Lower lobe of right lung (tissue), 2 donors: ENCODE measurements at places on chromosomes 12 and 14. TPM values are rescaled to one million over a fixed set of nuclear protein-coding genes. Genes with fewer than 3 reads are reported as not detected.

DNA sequence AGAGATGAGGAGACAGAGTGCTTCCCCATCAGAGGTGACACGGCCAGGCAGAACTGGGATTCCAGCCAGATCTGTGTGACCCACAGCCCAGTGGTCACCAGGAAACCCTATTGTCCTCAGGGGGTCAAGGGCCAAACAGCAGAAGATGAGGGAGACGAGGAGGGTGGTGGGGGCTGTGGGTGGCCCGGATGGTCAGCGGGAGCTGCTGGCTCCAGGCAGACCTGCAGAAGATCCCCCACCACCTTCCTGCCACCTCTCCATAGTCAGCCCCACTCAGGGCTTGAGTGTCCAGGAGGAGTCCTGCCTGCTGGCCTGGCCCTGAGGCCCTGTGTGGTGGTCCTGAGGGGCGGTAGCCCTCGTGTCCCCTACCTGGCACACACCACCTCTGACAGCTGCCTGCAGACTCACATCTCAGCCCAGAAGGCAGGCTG is 136.8 kb downstream of the CALM1 start:
- DNase-seq = peak; percentile 60

The RDH12 gene
- 0.38 TPM for total RNA-seq

DNA sequence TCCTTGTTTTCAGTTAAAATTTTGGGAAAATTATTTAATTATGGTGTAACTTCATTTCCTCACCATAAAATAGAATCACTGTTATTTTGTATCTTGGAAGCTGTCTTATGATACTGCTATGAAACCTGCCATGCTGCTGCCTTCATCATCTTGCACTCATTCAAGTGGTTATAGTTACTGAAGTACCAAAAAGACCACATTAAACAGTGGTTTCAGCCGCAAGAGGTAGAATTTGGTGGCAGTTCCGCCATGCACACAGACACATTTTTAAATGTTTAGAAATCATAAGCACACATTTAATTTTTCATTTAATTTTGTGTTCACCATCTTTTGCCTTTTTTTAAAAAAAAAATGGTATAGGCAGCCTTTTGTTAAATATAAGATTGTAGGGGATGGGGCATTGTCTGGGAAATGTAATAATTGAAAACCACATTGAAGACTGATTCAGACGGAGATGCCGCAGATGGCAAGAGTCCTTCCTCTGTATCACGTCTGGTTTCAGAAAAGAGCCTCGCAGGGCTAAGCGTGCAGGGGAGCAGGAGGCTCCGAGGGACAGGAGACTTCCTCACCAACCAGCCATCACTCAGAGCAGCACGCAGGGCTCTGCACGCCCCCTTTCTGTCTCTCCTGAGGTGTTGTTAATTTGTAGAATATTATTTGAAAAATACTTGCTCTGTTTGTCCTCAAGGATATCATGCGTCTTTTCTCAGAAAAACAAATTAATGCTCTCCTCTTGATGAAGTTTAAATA is 115.2 kb upstream of the PELI2 start:
- no peak for DNase-seq

DNA sequence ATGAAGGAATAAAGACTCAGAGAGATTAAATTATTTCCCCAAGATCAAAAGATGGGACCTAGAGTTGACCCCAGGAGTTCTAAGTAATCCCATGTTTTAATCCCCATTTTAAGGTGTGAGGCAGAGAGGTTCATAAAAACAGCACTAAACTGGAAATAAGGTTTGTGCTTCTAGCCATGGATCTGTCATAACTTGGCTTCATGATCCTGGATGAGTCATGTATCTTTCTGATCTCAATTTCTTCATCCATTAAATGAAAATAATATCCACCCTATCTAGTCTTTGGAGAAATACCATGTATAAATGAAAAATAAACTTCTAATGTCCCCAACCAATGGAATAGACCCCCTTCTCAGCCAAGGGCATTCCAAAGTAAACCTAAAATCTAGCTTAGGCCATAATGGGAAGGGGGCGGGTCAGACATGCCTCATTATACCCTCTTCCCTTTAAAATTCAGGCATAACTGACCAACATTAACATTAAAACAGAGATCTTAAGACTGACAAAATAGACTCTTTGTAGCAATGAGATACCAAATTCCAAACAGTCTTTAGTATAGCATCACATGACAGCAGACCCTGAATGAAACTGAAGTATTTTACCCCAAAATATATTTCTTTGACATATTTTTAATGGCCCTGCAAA is 47.8 kb downstream of the SLC41A2 start:
- DNase-seq = no peak

The PRB2 gene
- not detected for total RNA-seq

DNA sequence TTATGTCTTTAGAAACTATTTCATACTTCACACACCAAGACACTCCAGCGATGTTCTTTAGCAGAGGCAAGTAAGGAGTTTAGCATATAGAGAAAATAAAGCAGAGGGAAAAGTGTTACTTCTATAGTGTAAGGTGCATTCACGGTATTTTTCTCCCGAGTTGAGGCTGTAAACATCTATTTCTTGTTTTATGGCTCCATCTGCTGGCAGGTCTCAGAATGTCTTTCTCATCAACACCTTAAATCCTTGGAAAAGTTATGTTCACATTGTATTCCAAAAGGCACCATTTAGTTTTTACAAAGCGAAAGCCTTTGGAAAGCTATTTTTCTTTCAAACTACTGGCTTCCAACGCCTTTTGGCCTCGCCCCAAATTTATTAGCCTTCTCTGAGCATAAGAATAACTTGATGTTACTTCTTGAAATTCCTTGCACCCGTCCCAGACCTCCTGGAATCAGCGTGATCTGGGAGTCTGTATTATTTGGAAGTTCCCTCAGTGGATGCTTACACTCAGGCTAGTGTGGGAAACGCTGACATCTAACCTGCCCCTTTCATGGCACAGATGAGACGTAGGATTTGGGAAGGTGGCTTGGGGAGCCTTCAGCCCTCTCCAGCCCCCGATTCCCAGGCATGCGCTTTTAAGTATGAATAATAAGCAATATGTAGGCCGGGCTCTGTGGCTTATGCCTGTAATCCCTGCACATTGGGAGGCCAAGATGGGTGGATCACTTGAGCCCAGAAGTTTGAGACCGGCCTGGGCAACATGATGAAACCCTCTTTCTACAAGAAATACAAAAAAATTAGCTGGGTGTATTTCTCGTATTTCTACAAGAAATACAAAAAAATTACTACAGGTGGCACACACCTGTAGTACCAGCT is 1.9 kb upstream of the PIWIL1 start:
- DNase-seq = no peak

DNA sequence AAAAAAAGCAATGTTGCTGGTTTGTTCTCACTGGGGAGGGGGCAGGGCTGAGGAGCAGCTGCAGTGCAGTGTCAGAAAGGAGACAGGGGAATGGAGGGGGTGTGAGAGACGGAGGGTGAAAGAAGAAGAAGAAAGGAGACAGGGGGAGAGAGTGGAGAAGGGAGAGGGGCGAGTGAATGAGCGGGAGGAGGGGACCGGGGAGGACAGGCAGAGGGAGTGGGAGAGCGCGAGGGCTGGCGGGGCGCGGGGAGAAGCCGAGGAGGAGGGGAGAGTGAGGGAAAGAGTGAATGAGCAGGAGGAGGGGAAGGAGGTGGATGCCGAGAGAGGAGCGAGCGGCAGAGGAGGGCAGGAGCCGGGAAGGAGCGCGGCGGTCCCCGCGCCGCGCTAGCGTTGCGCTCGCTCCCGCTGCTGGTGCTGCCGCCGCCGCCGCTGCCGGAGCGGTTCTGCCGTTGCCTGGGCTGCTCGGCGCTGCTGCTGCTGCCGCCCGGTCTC is at the start of gene NOVA1:
NOVA1 (minus strand) TSS at position 445 of the 492 bp plus-strand sequence. CDS start 597 bp downstream, outside the sequence.
- DNase-seq = peak; percentile 46

The AVPR1A gene
- 2.2 TPM for total RNA-seq

The ZBTB42 gene
- 13.1 TPM for total RNA-seq

GRCh38 chr14:100911665-100912316 is 8.3 kb upstream of the RTL1 start:
- no peak for DNase-seq

The TESPA1 gene
- 5.0 TPM for total RNA-seq

- DNase-seq = no peak
These were observed 313.9 kb downstream of the PCNX1 start for GRCh38 chr14:71221119-71221518.

DNA sequence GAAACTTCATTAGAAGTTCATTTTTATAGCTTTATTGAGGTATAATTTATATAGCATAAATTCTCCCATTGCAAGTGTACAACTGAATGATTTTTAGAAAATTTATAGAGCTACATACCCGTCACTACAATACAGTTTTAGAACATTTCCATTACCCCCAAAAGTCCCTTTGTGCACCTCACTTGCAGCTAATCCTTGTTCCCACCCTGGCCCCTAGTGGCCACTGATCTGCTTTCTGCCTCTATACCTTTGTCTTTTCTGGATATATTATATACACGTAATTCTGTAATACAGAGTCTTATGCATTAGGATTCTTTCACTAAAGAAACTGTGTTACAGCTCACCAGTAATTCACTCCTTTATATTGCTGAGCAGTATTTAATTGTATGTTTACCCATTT is 145.1 kb upstream of the DIO2 start:
- no peak for DNase-seq

DNA sequence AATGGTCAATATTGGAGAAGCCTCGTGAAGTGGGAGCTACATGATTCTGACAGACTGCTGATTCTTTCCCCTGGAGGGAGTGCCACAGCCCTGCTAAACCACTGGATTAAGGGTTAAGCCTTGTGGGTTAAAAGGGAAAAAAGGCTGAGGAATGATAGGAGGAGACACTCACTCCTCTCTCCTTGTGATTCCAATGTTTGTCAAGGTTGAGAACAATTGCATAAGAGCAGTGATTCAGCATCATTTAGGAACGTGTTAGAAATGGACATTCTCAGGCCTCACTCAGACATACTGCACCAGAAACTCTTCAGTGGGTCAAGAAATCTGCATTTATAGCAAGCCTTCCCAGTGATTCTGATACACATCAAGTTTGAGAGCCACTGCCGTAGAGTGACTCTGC is 87.8 kb upstream of the GZMB start:
- no peak for DNase-seq

The KRT5 gene
- total RNA-seq = 0.65 TPM

DNA sequence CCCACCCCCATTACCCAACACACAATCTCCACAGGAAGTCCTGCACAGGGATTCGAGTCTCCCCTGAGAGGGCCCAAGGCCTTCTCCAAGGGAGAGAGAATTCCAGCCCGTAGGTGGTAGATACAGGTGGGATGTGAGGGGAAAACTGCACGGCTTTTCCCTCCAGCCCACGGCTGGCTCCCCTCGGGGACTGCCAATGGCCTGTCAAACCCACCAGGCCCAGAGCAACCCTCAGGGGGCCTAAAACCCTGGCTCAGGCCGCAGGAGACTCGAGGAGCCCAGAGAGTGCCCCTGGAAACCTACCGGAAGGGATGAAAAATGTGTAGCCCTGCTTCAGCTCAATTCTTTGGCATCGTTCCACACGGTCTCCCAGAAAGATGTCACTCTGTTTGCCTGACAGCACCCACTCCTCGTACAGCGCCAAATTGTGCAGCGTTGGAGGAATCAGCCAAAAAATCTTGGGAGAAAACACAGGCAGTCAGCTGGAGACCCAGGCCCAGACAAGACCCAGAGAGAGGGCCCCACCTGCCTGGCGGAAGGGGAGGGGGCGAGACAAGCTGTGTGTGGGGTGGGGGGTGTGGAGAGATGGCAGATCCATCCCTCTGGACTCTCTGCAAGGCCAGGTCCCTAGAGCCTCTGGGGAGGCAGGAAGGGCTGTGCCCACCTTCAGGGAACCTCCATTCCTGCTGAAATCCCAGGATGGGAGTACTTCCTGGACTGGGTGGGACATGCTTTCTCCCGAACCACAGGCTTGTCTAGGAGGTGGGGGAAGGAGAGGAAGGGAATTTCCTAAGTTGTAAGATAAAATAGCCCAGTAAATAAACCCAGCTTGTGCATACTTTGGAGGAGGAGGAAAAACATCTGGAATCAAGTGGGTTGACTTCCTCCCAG is 48.1 kb downstream of the KDM2B start:
- no peak for DNase-seq

The FGF6 gene
- total RNA-seq = not detected

- no peak for DNase-seq
These were observed 39.8 kb downstream of the MSRB3 start for GRCh38 chr12:65318186-65318685.

DNA sequence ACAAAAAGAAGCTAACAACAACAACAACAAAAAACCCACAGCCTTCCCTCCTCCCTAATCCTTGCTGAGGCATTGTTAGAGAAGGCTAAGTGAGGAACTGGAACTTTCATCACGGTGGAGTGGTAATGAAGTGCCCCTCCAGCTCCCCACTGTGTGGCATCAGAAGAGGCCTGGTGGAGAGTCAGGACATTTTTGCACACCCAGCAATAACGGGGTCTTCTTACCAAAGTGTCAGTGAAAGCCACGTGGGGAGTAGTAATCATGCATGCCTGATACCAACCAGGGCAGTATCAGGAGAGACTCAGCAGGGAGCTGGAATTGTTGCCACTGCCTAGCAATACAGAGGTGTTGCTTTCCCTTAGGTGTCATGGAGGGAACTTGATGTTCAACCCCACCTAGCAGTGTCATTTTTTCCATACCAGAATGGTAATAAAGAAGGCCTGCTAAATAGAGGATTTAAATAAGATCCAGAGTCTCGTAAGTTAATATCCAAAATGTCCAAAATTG is 299.7 kb upstream of the RGS6 start:
- DNase-seq = no peak

The FAM186B gene
- total RNA-seq = 0.65 TPM

The RHNO1 gene
- 12.8 TPM for total RNA-seq

The CCDC177 gene
- total RNA-seq = not detected

GRCh38 chr14:100855256-100855930 is 29.5 kb downstream of the MEG3 start:
- peak; percentile 15 for DNase-seq

DNA sequence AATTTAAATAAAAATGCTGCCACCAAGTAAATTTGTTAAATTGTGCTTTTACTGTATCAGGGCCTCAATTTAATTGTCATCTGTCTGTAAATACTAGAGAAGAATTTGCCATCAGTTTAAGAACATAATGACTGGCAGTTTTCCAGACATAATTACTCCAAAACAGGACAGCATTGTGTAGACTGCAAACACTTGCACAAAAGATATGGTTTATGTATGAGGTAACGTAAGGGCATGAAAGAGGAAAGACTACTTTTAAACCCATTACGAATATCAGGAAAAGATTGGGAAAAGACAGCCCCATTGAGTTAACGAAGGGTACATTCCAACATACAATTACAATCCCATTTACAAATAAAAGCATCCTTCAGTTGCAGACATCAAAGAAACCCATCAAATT is 59.8 kb upstream of the KRR1 start:
- no peak for DNase-seq
